ENCODE measurements at places on chromosomes 13 and 19.

DNA sequence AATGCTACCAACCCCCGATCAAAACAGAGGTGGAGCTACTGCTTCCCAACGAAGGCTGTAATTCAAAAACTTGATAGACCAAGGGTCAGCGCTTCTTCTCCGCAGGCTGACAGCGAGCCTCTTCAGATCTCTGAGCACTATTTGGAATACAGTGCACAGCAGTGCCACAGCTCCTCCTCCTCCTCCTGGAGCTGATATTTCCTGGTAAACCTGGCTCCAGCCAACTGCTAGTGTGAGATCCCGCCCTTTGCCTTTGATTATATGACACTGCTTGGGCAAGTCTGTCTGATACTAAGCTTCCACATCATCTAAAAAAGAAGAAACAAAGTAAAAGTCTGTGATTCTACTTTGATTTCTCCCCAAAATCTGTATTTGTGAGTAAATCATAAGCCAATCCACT, 710.5 kb downstream of the DACH1 start:
- DNase-seq: no peak

- no peak for DNase-seq
Observed at GRCh38 chr13:48624858-48625257, 28.9 kb upstream of the CYSLTR2 start.

DNA sequence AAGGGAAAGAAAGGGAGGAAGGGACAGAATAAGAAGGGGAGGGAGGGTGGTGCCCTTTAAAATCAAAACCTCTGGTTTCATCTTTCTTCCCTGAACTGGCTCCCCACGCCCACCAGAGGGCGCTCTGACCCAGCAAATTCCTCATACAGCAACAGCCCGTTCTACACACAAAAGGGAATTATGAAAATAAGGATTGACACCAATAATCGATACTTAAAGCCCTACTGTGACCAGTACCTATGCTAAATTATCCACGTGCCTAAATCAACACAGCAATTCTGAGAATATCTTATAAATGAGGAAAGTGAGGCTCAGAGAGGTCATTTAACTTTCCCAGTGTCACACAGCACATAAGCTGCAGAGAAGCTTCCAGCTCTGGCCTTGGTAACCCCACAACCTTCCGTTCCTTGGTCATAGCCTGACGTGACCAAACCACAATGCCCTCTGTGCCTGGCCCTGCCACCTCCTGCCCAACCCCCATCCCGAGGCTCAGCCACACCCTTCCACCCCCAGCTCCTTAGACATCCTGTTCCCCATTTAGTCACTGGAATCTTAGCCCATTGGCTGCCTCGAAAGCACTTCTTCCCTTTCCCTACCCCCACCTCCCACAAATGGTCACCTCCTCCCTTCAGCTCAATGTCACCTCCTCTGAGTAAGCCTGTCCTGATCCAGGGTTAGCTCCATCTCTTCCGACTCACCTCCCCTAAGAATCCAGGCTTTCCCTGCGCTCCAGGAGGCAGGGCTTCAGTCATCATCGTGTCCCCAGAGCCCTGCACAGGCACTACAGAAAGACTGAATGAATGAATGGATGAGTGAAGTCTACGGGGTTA, 34.2 kb upstream of the PNMA8B start:
- DNase-seq: peak; percentile 57

DNA sequence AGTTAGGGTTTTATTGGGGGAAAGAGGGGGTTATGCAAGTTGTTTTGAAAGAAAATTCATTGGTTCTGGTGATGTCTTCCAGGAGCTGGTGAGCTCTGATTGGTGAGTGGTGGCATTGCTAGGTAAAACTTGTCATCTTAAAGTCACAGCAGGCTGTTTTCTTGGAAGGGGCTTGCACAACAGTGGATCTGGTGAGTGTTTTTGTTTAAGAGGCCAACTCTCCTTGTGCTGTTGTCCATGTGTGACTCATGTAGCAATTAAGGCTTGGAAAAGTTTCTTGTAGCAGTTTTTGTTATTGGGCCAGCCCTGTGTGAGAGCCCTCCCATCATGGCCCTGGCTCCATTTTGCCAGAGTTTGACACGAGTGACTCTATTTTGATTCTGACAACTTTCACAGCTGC, 109.4 kb downstream of the RFC3 start:
- DNase-seq: peak; percentile 70

DNA sequence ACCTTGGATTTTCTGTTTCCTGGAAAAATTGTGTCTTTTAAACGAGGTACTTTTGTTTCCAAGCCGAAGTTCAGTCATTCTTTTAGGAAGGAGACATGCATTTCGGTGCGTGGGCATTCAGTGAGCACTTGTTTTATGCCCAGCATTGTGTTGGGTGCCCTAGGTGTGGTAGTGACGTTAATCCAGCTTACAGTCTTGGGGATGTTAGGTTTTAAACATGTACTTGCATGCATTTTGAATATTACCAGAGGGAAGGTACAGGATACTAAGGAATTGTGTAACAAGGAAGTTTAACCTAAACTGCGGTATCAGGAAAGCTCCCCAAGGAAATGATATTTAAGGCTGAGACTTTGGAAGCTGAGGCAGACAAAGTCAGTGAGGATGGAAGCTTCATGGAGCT, 66.3 kb downstream of the ARHGAP35 start:
- no peak for DNase-seq

DNA sequence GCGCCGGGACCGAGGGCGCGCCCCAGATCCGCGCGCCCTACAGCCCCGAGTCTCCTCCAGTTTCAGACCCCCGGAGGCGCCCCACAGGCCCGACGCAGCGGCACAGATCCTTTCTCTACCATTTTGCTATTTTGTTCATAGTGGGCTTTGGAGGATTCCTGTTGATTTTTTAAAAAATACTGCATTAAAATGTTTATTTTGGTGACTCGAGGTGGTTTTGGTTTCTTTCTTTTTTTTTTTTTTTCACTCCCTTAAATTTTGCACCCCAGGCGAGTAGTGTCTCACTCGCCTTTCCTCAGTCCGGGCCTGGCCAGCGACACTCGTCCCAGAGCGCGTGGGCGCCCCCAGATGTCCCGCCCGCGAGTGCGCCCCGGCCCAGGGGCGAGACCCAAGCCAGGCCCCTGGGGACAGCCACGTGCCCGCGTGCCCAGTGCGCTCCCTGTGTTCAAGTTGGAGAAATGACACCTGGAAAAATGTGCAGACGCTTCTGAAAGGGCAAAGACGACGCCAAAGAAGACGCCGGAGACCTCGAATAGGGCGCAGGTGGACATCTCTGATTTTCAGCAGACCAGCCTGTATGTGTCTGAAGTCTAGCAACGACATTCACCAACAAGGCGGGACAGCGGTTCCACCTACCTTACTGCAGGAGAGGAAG, 471 bp upstream of the INSR start:
- DNase-seq: peak; percentile 14

DNA sequence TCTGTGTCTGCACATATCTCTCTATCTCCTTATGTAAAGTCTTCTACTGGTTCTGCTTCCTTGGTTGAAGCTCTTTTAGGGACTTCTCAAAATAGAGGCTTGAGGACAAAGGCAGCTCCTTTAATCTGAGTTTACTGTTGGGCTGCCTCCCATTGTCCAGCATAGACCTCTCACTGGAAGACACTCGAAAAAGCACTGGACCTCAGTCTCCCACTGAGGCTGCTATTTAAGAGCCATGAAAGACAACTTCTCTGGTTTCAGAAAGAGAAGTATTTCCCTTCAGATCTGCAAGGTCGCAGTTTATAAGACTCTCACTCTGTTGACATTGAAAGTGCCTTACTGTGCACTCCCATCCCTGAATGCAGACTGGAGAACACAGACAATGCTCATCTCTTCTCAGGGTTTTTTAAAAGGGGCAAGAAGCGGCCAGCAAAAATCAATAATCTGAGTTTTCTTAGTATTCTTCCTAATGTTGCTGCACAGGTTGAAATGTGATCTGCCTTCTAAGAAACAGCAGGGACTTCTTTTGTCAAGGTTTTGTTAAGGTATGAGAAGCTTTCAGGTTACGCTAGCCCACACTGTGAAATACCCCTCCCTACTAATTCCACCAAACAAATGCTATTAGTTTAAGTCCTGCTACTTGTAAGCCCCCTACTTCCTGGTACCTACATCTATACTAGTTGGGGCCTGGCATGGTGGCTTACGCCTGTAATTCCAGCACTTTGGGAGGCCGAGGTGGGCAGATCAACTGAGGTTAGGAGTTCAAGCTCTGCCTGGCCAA, 450.0 kb upstream of the SLC10A2 start:
- no peak for DNase-seq

- DNase-seq: no peak
Observed at GRCh38 chr13:47656651-47657050, 344.4 kb downstream of the SUCLA2 start.

- DNase-seq: no peak
Observed at GRCh38 chr13:37412241-37412921, 186.2 kb downstream of the POSTN start.

DNA sequence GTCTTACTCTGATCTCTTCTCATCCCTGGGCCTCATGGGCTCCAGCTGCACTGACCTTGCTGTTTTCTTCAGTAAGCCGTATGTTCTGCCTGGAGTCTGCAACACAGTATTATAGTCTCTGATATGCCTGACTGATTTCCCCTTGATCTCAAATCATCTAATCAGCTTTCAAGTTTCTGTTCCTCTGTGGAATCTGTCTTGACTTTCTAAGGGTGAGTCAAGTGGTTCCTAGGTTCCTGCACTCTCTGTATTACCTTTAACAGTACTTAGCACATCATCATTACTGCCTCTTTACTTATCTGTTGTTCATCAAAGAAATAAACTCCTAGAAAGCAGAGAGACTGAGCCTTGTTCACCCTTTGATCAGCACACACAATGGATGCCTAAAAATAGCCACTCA, 350.7 kb downstream of the LMO7 start:
- no peak for DNase-seq

DNA sequence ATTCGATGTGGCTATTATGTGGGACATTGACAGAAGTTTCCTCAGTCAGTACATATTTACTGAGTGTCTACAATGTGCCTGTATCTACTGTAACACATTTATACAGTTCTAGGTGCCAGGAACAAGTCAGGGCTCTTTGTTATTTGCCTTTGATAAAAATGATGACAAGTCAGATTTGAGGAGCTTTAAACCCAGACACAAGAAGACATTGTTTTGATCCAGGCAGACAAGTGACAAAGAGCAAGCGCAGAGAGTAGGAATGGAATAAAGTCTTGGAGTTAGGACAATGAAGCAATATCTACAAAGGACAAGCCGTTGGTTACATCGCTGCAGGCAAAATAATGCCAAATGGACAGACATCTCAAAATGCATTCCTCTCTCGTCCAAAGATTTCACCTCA, 70.1 kb downstream of the ITGBL1 start:
- DNase-seq: no peak

DNA sequence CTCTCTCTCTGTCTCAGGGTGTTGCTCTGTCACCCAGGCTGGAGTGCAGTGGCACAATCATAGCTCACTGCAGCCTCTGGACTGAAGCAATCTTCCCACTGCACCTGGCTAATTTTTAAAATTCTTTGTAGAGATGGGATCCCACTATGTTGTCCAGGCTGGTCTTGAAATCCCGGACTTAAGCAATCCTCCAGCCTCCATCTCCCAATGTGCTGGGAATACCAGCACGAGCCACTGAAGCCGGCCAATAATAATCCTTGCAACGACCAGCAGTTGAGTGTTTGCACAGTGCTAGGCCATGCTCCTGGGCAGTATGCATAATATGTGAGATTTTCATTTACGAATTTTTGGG, 640 bp upstream of the EPOR start:
- no peak for DNase-seq

DNA sequence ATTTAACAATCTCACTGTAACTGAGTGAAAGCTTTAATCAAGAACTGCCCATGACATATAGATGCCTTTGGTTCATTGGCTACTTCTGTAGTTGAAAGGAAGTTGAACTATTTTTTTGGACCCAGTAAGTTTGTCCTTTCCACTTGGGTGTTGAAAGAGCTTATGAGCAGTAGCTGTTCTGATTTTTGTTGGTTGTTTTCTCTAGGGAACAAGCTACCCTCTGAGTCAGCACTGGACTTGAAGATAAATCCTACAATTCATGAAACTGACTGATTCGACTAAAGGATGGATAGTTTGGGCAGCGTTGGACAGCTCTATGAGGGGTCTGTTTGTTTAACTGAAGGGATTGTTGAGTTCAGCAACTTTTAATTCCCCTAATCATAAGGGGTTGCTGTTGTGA, 101.0 kb downstream of the PAN3 start:
- DNase-seq: peak; percentile 41

DNA sequence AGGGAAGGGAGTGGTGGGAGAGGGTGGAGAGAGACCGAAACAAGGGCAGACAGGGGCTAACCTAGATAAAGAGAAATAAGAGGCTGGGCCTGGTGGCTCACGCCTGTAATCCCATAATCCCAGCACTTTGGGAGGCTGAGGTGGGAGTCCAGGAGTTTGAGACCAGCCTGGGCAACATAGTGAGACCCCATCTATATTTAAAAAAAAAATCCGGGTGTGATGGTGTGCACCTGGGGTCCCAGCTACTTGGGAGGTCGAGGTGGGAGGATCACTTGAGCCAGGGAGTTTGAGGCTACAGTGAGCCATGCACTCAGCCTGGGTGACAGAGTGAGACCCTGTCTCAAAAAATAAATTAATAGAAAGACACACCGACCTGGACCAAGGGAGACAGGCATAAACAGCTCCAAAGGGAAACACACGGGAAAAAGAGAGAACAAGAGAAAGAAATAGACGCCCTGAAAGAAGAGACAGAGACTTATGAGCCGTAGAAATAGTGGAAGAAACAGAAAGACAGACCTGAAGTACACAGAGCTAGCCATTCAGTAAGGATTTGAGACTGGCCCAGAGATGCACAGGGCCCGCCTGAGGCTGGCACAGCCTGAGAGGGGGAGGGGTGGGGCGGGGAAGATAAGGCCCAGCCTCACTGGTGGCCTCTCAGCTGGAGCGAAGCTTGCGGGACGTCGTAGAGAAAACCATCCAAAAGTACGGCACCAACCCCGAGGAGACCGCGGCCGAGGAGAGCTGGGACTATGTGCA, 2.2 kb downstream of the CD37 start:
- no peak for DNase-seq

DNA sequence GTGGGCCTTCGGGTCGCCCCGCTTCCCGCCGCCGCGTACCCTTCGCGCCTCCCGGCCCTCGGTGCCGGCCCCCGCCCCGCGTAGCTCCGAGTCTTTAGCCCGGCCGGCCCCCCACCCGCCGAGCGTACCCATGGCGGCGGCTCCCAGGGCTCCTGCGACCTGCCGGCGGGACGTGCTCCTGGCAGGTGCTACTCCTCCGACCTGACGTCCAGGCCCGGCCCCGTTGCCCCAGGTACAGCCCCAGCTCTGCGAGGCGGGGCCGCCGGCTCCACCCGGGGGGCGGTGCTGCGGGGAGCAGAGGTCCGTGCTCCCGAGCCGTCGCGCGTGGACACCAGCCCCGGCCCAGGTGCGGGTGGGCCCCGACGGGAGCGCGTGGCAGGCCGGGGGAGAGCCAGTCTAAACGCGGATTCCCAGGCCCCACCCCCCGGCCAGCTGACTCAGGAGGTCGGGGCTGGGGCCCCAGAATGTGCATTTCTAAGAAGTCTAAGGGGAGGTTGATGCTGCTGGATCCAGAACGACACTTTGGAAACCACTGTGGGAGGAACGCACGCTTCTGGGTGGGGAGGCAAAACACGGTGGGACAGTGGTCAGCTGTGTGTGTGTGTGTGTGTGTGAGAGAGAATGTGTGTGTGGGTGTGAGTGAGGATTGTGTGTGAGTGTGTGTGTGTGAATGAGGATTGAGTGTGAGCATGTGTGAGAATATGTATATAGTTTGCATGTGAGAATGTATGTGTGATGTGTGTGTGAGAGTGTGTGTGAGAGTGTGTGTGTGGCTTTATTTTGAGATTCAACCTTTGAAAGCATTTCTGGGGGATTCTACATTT, at the start of gene SLC15A1:
Gene SLC15A1, minus strand, starts transcription at position 206 of the 824 bp plus-strand sequence. Its CDS starts 74 bp downstream, at position 132.
- no peak for DNase-seq

- DNase-seq: peak; percentile 58
Observed at GRCh38 chr19:11130824-11131455, 24.6 kb downstream of the SPC24 start.

GRCh38 chr19:57903618-57904184, 12.7 kb downstream of the ZNF417 start:
- no peak for DNase-seq
